Activated CD4-positive, alpha-beta memory T cell treated with anti-CD3 and anti-CD28 coated beads, Interleukin-2, amount 10 ng/mL, durations not matched to agents 7 days and 5 days (primary cell): ENCODE measurements at places on chromosomes 13 and 19.
A peak's percentile ranks its signal among the peaks of the same experiment; 100 is the strongest.

GRCh38 chr13:107266657-107267056 lies 698.7 kb upstream of the ARGLU1 start:
- DNase-seq: no peak

- no peak for DNase-seq
These were observed at the start of gene SLITRK6 for GRCh38 chr13:85799097-85799582. Gene SLITRK6, minus strand, starts transcription at chr13:85799419. Its CDS starts 2,911 bp downstream, at chr13:85796508.

- no peak for DNase-seq
These were observed 86.9 kb downstream of the FOXO1 start for GRCh38 chr13:40579535-40579934.

- DNase-seq: no peak
These were observed 1.1 kb downstream of the KIR3DL2 start for GRCh38 chr19:54851353-54851752.

DNA sequence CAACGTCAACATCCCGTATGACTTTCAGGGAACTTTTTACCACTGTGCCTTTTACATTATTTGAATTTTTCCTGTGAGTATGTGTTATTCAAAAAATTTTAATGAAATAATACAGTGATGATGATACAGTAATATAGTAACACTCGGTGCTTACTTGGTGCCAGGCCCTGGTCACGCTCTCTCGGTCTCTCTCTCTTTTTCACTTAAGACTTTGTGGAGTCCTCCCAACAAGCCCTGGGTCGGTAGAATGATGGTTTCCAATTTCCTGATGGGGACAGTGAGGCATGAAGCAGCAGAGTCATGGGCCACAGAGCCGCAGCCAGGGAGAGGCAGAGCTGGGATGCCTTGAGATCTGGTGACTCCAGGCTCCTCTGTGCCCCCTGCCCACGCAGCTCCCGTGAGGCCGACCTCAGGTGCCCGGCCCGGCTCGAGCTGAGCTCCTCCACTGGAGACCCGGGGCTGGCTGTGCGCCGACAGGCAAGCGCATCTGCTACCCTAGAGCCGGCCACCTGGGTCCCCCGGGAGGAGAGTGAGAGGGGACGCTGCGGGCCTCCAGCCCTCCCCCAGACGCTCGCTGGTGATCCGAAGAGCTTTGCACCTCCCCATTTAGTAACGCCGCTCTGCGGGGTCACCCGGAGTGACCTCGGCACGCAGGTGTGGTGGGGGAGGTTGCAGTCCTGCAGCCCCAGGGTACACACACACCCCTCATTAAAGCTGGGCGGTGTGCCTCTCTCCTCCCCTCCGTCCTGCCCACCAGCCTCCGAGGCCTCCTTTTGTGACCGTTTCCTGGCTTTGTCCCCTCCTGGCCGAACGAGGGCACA lies 4.4 kb upstream of the SBK3 start:
- DNase-seq: no peak

- DNase-seq: no peak
These were observed 118.0 kb downstream of the TSHZ3 start for GRCh38 chr19:31231237-31231636.

DNA sequence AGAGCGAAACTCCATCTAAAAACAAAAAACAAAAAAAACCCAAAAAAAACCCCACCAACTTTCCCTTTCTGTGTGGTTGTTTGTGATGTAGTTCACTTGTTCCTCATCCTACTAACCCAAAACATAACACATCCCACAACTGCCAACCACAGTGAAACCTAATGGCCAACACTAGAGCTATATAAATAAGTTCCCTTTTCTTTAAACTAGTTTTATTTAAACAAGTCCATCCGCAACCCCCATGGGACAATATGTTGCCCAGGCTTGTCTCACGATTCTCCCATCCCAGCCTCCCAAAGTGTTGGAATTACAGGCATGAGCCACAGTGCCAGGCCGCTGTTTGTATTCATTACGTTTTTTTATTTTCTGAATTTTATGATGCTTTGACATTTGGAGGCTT lies 71.2 kb upstream of the ADGRE5 start:
- no peak for DNase-seq

DNA sequence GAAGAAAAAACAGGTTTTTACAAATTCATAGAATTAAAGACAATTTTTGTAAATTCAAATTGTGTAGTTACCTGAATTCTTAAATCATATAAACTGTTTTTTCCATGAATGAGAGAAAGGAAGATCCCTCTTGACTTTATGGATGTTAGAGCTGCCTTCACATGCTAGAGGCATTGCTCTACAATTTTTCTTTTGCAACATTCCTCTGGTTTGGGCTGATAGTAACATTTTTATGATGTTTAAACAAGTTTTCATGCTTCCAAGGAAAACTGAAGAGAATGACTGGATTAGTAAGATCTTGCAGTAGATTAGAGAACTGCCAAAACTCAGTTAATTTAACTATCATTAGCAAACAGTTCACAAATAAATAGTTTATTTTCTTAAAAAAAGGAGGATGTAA lies 250.6 kb downstream of the GPC6 start:
- DNase-seq: no peak

DNA sequence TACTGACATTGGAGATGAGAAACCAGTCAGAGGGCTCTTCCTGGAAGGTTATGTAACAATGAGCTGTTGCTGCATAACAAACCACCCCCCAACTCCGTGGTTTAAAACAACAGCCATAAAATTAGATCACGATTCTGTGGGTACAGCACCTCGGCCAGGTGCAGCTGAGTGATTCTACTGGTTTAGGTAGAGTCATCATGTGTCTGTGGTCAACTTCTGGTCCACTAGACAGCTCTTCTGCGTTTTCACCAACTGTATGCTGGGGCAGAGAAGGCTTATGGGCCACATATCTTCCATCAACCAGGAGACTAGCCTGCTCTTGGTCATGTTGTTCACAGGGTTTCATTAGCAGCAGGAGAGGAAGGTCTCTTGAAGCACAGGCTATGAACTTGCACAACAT lies 585.5 kb downstream of the KCTD12 start:
- no peak for DNase-seq

DNA sequence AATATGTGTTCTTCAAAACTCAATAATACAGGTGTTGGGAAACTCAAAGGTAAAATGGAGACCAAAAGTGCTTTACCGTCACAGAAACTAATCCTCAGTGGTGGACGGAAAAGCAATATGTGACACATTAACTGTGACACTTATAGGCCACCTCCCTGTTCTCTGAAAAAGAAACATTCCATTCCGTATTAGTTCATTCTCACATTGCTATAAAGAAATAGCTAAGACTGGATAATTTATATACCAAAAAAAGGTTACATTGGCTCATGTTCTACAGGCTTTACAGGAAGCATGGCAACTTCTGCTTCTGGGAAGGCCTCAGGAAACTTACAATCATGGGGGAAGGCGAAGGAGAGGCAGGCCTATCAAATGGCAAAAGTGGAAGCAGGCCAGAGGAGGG lies 435.3 kb upstream of the HTR2A start:
- no peak for DNase-seq

DNA sequence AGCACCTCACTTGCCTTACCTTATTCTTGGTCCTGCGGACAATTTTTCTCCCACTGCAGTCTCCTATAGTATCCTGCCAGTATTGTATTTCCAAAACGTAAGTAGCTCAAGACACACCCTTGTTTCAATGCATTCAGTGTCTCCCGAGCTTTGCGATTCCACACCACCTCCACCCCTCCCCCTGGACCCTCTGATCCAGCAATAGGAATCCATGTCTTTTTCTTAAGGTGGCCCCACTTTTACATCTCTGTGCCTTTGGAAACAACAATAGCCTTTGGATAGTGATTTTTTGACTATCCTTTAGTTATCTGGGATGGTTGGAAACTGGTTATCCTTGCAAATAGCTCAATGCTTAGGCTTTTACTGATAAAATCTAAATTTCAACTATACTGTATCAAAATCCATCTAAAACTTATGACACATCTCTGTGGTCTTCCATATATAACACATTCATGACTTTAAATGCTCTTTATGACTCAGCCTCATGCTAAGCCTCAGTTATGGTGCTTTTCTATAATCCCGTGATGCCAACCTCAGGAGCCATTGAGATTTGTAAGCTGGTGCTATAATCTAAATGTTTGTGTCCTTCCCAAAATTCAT lies 27.1 kb downstream of the FAM216B start:
- no peak for DNase-seq

DNA sequence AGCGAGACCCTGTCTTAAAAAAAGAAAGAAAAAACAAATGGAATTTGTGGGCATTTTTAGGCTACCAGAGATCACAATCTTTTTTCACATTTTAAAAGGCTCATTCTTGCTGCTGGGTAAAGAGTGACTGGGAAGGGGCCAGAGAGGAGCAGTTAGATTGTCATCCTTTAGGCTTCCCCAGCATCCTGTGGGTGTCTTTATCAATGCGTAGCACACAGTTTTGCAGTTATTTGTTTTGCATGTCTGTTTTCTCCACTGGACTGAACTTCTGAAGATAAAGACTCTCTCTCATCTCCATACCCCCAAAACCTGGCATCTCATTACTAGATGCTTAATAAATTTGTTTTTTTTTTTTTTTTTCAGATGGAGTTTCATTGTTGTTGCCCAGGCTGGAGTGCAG lies 2.1 kb upstream of the UTP14C start:
- no peak for DNase-seq

DNA sequence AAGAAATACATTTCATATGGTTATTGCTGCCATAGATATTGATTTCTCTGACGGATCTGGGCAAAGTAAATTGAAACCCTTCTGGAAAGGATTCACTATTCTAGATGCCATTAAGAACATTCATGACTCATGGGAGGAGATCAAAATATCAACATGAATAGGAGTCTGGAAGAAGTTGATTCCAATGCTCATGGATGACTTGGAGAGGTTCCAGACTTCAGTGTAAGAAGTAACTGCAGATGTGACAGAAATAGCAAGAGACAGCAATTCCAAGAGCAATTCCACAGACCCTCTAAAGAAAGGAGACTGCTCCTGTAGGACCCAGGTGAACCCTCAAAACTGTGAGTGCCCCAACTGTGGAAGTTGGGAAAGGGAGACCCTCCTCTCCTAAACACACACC lies 30.9 kb upstream of the KCTD12 start:
- no peak for DNase-seq

GRCh38 chr13:65913173-65913572 lies 1317.0 kb downstream of the PCDH9 start:
- no peak for DNase-seq

DNA sequence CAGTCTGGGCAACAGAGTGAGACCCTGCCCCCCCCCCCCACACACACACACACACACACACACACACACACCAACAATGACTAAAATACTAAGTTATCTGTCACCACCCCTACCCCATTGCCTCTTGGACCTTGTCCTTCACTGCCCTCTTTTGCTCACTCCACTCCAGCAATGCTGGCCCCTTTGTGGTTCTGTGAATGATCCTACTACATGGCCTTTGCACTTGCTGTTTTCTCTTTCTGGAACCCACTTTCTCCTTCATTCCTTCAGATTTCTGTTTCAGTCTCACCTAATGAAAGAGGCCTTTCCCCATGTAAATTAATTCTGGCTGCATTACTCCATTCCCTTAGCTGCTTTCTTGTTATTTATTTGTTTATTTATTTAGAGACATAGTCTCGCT lies 2.5 kb upstream of the SAMD4B start:
- DNase-seq: no peak

DNA sequence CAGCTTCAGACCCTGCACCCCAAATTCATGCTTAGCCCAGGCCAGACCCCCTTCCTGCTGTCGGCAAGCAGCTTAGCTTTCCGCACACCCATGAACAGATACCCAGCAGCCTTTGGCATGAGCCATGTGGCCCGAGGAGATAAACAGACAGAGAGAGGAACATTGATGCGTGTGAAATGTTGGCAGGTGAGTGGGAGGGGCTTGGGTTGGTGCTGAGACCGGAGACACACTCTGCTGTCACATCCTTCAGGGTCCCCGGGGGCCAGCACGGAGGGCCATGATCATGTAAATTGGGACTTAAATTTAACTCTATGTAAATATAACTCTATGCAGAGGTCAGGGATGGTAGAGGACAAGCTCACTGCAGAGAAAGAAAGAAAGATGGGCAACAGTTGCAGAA lies 1.5 kb downstream of the CD22 start:
- DNase-seq: no peak

- no peak for DNase-seq
These were observed 216.8 kb downstream of the DIAPH3 start for GRCh38 chr13:59946944-59947343.

GRCh38 chr19:42528354-42529247 lies at the start of gene CEACAM1:
Gene CEACAM1, minus strand, starts transcription at chr19:42528481. Its CDS starts 107 bp downstream, at chr19:42528374.
- peak; percentile 78 for DNase-seq

DNA sequence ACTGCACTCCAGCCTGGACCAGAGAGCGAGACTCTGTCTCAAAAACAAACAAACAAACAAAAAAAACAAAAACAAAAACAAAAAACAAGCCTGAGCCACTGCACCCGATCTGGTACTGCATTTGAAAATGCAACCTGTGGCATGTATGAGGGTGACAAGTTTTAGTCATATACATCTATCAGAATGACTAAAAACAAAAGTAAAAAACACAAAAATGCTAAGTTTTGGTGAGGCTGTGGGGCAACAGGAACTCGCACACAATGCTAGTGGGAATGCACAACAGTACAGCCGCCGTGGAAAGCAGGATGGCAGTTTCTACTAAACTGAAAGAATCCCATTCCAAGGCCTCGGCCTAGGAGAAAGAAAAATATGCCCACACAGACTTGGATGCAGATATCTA lies 7.8 kb downstream of the EBPL start:
- peak; percentile 27 for DNase-seq

GRCh38 chr19:48445256-48445605 lies 552 bp upstream of the GRWD1 start:
- DNase-seq: no peak

- DNase-seq: no peak
These were observed 47.8 kb upstream of the KPNA3 start for GRCh38 chr13:49840266-49840665.

- DNase-seq: no peak
These were observed at the start of gene SCGB2B2 for GRCh38 chr19:34676697-34677385. Gene SCGB2B2, minus strand, starts transcription at chr19:34677159. Its CDS starts 82,596 bp downstream, at chr19:34594563.

DNA sequence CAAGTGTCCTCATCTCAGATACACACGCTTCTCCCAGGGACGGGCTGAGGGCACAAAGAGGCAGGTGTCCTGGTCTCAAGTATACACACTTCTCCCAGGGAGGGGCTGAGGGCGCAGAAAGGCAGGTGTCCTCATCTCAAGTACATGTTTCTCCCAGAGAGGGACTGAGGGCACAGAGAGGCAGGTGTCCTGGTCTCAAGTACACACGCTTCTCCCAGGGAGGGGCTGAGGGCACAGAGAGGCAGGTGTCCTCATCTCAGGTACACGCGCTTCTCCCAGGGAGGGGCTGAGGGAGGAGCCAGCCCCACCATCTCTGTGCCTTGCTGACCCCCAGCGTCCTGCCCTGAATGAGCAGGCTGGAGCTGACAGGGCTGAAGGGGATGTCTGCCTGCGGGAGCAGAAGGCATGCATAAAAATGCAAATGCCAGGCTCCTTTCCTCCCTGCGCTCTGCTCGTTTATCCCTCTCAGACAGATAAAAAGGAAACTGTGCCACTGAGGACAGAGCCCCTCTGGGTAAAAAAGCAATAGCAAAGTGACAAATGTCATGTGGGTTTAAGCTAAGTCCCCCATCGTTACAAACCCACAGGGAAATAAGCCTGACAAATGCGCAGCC lies 96.1 kb upstream of the UQCRFS1 start:
- DNase-seq: no peak

DNA sequence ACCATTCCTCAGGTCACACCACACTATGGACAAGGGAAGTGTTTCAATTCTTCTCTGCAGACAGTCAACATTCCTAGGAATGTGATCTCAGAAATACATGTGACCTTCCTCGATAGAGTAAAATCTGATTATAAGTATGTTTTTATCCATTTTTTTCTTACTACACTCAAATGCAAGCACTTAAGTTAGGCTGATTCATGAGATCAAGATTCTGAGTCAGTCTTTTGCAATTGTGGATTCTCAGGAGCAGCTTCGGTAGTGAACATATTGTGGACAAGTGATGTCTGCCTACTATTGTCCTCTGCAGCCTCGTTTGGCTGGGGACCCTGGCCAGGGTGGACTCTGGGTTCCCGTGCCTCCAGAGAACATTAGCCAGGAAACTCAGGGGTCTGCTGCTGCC lies 3.2 kb downstream of the SERPINE3 start:
- DNase-seq: no peak
